Effector CD8-positive, alpha-beta T cell (primary cell): ENCODE measurements at places on chromosomes 2 and 18.
A peak's percentile ranks its signal among the peaks of the same experiment; 100 is the strongest.

GRCh38 chr18:13547347-13547746 lies 179.0 kb downstream of the FAM210A start:
- no peak for DNase-seq

GRCh38 chr18:55000529-55000928 lies 41.3 kb upstream of the CCDC68 start:
- DNase-seq: no peak

DNA sequence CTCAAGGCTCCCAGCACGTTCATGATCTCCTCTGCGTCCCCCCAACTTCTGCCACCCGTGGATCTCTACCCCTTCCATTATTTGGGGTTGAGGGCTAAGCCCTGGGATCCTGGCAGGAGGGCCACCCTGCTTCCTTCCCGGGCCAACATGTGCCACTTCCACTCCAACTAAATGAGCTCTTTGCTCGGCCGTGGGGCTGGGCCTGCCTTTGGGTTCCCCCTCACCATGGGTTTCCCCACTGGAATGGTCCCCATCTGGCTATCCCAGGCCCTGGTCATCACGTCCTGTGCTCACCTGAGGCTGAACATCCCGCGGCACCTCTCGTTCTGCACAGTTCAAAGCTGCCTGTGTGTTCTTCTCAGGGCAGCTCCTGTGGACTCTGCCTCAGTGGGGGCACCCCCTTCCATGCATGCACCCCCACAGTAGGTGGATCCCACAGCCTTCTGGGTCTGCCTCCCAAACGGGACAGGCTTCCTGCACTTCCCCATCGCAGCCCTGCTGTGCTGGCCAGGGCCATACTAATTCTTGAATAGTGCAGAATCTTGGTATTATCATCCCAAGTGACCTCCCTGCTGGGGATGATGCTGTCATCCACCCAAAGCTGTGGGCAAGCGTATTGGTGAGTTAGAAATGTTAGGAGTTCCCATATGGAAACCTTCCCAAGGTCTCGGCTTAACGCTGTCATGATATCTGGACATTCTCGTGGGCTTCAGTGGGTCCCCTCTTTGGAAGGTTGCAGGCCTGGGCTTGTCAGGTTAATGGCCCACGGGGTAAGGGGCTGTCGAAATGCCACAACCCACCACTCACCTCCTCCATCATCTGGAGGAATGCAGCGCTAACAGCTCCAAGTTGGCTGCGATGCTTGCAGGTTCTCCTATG lies 150.5 kb upstream of the TWIST2 start:
- no peak for DNase-seq

- peak; percentile 50 for DNase-seq
Measured at GRCh38 chr2:54579682-54580620, 123.8 kb downstream of the SPTBN1 start.

- no peak for DNase-seq
Measured at GRCh38 chr18:37266290-37266689, 299.3 kb downstream of the CELF4 start.

GRCh38 chr18:35387152-35387571 lies 10.0 kb upstream of the ZNF396 start:
- no peak for DNase-seq

GRCh38 chr2:29295845-29296244 lies 180.6 kb downstream of the CLIP4 start:
- no peak for DNase-seq

GRCh38 chr2:224104668-224105386 lies 65.7 kb upstream of the SERPINE2 start:
- no peak for DNase-seq

DNA sequence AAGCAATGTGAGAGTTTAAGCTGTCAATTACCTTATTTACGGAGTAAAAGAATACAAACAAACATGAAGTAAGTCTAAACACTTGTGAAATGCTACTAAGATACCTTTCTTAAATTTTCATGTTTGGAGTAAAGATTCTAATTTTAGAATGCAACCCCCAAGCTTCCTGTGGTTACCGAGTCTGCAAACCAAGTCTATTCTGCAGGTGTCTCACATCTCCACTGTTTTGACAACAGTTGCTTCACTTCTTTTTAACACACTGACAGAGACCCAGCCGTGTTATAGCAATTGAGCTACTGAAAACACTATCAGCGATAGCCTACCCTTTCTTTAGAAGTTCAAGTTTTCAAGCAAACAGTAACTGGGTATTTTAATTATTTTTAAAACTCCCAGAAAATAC lies 608.3 kb downstream of the ERBB4 start:
- DNase-seq: no peak

- DNase-seq: peak; percentile 5
Measured at GRCh38 chr2:10544252-10544651, 96.1 kb upstream of the ODC1 start.

- no peak for DNase-seq
Measured at GRCh38 chr2:64608867-64609226, 44.9 kb downstream of the SERTAD2 start.

DNA sequence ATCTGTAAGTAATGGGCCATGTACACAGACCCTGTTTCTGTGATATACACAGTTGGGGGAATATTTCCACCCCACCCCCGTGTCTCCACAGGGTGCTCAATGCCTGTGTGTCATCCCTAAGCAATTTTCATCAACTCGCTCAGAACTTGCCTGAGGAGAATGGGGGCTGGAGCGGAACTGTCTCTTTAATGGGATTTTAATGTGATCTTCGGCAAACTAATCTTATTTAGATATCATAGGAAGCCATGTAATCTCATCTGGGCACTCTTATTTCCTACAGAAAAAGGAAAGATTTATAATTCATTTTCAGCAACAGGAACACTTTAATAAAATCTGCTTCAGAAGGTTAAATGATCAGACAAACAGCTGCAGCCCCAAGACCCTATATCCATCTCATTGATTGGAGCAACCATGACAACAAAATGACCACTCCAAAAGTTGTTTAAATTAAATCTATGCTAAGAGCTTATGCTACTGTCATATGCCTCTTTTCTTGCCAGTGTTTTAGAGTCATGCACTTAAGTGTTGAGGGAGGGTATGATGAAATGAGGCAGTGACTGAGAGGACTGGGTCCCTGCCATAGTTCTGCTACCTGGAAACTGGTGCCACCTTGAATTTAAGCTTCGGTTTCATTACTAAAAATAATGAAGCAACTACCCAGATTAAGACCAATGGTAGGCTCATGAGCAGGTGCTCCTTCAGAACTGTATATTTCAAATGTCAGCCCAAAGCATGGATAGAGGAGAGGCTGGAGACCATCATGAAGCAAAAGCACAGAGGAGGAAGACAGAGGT lies 183.1 kb upstream of the DDX18 start:
- no peak for DNase-seq

GRCh38 chr2:107380912-107381311 lies 445.8 kb upstream of the RGPD4 start:
- no peak for DNase-seq

GRCh38 chr2:219609149-219609750 lies 11.6 kb downstream of the STK11IP start:
- DNase-seq: no peak

- no peak for DNase-seq
Measured at GRCh38 chr2:61759718-61760117, 94.1 kb downstream of the FAM161A start.

DNA sequence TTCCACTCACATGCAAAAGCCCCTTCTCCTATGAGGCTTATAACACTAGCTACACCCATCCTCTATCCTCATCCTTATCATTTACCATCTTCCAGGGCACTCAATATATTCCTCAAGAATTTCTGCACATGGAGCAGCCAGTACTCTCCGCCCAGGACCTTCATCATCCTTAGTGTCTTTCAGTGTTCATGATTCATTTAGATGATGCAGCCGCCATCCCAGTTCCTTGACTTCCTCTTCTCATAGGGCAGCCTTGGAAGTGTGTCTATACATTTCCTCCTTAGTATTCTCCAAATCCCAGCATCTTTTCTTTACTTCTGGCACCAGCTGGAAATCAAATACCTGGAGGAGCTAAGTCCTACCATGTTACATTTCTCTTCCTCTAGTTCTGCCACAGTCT lies 3.0 kb upstream of the ITSN2 start:
- no peak for DNase-seq

DNA sequence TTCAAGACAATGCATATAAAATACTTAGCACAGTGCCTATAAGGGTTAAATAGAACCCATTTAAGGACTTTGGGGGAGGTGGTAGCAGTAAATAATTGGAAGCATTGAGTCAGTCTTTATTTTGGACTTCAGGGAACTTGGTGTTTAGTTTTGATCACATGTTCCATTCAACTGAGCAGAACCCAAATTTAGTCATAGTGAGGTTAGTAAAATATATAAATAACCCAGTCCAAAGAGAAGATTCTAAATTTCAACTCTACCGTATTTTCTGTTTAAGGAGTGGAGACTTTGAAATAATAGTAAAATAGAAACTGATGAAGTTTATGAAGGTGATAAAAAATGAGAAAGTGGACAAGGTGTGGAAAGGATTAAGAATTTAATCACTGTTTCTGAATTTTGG lies 19.7 kb downstream of the TWSG1 start:
- DNase-seq: no peak

DNA sequence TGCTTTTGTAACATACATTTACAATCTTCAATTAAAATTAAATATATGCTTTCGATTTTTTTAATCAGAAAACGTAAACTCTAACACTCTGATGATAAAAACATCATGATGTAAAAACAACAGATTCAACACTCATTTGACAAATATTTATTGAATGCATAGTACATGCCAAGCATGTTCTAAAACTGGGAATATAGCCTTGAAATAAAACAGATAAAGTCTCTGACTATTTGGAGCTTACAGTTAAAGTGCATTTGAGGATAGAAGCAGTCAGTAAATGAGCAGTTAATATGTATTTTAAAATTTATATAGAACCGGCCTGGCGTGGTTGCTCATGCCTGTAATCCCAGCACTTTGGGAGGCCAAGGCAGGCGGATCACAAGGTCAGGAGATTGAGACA lies 47.8 kb downstream of the TMX3 start:
- no peak for DNase-seq

GRCh38 chr2:66850376-66850775 lies 415.5 kb downstream of the MEIS1 start:
- DNase-seq: no peak

- no peak for DNase-seq
Measured at GRCh38 chr18:35030277-35030989, 10.8 kb upstream of the MAPRE2 start.

GRCh38 chr2:121368836-121369235 lies 83.8 kb upstream of the TFCP2L1 start:
- no peak for DNase-seq

DNA sequence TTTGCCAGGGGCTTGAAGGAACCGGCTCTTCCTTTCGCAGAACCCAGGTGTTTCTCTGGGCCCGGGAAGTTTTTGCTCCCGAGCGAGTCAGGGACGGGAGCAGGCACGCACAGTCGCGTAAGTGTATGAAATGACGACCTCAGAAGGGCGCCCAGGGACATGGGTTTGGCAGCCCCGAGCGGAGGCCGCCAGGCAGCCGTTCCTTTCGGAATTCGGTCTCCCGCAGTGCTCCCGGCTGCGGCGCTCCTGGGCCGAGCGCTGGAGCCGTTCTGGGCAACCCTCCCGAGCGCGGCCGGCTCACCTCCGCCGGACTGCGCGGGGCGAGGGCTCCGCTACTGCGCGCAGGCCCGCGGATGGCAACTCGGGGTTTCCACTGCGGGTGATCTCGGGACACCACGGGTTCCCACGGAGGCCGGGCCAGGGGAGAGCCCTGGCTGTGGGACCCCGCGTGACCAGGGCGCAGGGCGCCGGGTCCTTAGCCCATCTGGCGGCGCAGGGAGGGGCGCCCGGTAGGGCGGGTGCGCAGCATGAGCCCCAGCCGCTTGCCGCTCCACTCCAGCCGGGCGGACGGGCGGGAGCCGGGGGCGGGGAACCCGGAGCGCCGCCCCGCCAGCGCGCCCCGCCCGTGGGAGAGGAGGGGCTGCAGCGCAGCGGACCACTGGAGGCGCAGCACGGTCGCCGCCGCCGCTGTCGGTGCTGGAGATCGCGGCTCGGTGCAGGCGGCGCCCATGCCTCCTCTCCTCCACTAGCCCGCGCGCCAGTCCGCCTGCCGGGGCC lies at the start of gene OSBPL6:
OSBPL6 (plus strand) TSS at position 690 of the 777 bp plus-strand sequence. CDS start 111,673 bp downstream, outside the sequence.
- DNase-seq: no peak

DNA sequence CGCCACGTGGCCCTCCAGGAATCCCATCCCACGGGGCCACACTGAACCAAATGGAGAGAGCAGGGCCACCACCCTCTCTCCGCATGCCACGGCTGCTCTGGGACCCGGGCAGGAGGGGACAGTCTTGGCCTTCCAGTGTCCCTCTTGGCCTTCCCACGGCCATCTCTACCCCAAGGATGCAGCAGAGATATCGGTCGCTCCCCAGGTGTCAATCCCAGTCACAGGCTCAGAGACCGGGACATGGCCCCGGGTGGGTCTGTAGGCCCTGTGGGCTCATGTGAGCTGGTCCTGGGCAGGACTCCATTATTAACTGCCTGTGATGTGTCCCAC lies 15.3 kb downstream of the CAPN10 start:
- no peak for DNase-seq

DNA sequence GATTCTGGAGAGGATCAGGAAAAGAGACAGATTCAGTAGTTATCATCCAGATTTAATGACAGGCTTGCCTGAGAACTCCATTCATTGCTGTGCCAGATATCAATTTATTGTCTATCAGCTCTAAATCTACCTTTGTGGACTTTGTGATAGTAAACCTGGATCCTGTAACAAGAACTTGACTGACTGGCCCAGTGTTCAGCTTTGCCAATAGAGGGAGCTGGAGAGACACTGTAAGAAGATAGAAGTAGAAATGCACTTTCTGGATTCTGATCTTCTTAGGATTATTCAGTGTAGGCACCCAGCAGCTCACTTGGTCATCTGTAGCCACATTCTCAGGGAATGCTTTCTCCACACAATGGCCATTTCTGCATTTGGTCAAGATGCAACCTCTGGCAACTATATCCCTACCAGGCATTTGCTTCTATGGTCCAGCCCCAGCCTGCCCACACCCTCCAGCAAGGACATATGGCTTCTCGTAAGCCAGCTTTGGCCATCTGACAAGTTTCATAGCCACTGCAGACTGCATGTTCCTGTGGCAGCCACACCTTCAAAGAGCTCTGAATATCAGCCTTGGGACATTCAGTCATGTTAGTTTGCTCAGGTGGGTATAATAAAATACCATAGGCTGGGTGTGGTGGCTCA lies 6.1 kb upstream of the SERPINB8 start:
- DNase-seq: peak; percentile 3

- DNase-seq: no peak
Measured at GRCh38 chr2:70697603-70698383, 70.2 kb downstream of the ADD2 start.

DNA sequence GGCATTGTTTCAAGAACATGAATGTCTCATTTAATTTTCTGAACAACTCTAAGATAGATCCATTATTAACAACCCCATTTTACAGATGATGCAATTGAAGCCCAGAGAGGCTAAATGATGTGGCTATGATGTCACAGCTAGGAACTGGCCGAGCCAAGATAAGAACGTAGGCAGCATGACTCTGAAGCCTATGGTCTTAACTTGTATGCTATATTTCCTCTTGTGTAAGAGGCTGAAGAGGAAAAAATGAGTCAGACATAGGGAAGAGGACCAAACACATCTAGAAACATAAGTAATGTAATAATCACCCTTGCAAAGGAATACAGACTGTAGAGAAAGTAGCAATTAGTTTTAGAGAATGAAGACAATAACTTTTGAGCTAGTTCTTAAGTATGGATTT lies 416.8 kb downstream of the FIGN start:
- no peak for DNase-seq

GRCh38 chr2:191728750-191729624 lies 51.1 kb downstream of the NABP1 start:
- DNase-seq: no peak
